OCI-LY7 (cell line): ENCODE measurements at places on chromosomes 7 and 10. TPM values are rescaled to one million over a fixed set of nuclear protein-coding genes. Genes with fewer than 3 reads are reported as not detected.

IKZF1 gene
- 161 and 163 TPM in 2 replicates for total RNA-seq

GRCh38 chr10:5564537-5565204 lies 39.9 kb downstream of the CALML3 start:
- DNase-seq: no peak

DNA sequence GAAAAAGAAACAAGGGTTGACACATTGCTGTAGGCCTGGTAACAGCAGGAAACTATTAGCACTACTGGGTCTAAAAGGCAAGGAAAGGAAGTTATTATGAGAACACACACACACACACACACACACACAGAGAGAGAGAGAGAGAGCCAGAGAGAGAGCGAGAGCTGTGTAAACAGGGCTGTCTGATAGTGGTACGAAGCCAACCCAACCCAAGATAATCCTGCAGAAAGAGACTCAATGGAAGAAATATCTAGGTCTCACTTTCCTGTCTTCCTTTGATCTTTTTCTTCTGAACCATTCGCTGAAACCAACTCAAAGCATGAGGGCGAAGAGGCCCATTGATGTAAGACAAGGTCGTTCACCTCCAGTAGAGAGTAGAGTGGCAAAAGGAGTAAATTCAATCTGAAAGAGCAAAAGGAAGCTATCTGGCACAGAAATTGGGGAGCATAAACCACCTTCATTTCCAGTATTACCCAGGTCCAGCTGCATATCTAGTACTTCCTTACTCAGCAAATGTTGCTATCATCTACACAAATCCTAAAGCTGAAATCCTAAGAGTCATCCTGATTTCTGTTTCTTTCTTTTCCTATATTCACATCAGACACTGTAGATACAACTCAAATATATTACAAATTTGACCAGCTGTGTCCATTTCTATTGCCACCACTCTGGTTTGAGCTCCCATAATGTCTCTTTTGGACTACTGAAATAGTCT lies 110.2 kb downstream of the TMEM26 start:
- no peak for DNase-seq

DNA sequence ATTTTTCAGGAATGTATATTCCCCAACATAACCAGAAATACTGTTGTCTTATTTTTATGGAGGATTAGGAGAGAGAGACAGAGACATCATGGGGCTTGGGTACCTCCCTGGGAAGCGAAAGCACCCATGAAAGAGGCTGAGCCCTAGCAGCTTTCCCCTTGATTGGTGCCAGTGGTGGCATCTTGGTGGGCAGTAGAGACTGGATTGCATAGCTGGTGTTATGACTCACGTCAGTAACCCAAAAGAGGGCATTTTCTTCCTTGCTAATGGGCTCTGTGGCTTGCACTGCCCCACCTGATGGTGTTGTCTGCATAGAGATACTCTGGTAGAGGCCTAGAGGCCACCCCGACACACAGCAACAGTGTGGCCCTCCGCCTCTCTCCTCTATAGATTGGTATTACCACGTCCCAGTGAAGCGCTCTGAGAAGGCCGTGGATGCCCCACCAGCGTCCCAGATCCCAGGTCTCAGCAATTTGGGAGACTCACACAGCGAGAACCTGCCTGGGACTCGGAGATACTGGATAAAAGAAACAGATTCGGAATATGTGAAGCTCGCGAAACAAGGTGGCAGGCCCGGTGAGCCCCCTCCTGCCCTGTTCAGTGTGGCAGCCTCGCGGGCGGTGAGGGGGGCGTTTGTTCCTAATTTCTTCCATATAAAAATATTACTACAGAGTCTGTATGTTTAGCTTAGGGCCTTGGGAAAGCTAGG lies 5.8 kb downstream of the C7orf57 start:
- no peak for DNase-seq

- DNase-seq: no peak
Measured at GRCh38 chr7:116500078-116500853, 728 bp downstream of the CAV2 start.

DNA sequence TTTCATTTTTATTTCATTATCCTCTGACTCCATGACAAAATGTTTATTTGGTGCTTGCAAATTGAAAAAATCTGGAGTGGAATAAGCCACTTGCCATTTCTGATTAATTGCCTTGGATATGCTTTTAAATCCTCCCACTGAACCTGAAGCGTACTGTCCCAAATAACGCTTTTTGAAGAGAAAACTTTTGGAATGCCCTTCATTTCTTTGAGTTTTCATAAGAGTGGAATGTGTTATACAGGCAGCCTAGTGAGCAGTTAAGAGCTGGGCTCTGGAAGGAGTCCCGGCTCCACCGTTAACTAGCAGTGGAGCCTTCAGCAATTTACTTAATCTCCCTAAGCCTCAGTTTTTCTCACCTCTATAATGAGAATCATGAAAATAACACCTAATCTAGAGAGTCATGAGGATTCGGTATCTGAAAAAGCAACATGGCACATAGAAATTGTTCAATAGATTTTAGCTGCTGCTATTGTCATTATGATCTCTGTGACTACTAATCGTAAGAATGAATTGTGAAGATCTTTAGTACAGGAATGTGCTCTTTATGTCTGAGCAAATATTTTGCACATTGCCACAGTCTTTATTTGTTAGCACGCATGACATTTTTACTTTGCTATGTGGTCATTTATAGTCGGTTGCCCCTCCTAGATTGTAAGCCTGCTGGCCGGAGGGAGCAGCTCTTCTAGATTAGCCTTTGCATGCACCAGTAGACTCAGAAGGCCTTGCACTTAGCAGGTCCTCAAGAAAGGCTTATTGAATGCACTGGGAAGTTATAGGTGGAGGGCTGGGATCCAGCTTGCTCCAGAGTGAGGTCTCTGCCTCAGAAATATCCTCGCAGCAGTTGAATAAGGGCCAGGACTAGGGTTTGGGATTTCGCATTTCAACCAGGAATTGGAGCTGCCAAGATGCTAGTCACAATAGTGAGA lies 59.4 kb downstream of the PLCE1 start:
- no peak for DNase-seq

DNA sequence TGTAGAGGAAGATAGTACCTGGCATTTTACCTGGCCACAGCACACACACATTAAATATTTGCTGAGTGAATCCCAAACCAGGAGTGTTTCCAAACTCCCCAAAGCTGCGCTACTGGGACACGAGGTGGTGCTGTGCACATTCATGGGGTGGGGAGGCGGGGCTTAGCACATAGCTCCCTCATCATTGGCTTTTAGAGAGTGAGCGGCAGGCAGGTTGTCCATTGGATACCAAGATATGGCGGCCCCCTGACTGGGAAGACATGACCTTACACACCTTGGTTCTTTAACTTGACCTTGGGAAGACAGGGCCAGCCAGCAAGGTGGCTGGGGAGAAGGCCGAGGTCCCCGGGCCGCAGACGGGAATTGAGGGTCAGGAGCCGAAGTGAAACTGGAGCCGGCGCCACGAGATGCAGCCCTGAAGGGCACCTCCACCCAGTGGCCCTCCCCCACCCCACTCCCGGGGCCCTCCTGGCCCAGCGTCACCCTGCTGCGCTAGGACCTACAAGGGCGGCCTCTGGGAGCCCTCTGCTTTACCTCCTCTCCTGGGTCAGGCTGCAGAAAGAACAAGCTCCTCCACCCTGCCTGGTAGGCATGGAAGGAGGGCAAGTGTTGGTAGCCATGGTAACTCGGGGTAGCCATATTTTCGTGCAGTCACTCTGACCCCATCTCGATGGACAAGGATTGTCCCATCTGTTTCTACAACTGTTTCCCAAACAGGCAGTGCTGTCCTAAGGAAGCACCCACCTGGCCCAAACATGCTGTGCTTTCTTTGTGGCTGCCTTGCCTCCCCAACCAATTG lies 24.0 kb downstream of the TMEM176A start:
- DNase-seq: no peak

DNA sequence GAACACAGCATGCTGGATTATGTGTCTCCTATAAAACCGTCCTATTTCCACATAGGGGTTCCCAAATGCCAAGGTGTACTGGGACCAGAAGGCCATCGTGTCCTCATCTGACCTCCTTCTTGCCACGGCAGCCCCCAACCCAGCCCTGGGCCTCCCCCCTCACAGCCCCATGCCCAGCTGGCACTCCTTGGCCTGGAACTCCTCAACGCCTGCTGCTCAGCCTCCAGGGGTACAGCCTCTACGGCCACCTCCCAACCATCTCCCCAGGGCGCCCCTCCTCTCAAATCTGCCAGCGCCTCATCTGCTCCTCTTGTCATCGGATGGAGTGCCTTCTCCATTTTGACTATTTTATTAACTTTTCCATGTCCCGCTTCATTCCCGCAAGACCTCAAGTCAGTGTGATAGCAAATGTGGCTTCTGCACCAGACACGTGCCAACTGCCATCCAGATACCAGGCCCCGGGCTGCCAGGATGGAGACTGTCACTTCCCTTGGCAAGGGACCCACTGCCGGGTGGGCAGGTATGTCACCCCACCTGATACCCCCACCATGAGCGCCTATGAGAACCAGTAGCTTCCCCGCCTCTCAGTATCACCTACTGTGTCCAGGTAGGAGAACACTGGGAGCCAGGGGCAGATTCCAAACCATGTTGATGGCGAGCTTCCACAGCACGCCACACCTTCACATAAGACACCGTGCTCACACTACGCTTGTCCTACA lies 106.7 kb downstream of the EBF3 start:
- DNase-seq: no peak

GRCh38 chr7:117019786-117020590 lies 66.7 kb downstream of the ST7 start:
- no peak for DNase-seq
